ENCODE measurements at places on chromosomes 12 and 14.

- no peak for DNase-seq
Observed at GRCh38 chr14:56808383-56809269, 1.7 kb downstream of the OTX2 start.

- no peak for DNase-seq
Observed at GRCh38 chr12:112130441-112130998, 5.2 kb downstream of the TRAFD1 start.

GRCh38 chr12:34186492-34186891, 164.2 kb downstream of the ALG10 start:
- DNase-seq: no peak

DNA sequence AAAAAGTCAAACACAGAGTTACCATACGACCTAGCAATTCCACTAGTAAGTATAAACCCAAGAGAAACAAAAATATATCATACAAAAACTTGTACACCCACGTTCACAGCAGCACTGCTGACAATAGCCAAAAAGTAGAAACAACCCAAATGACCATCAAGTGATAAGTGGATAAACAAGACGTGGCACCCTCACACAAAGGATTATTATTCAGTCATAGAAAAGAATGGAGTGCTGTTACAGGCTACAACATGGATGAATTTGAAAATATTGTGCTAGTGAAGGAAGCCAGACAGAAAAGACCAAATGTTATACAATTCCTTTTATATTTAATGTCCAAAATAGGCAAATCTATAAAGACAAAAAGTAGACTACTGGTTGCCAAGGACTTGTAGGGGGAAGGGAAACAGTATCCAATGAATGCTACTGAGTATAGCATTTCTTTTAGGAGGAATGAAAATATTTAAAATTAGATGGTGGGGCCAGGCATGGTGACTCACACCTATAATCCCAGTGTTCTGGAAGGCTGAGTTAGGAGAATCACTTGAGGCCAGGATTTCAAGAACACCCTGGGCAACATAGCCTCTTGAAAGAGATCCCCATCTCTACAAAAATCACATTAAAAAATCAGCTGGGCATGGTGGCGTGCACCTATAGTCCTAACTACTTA, 41.9 kb downstream of the SPTLC2 start:
- DNase-seq: no peak

GRCh38 chr14:59788176-59788575, 82.4 kb downstream of the RTN1 start:
- DNase-seq: no peak

GRCh38 chr12:118064608-118065007, 3.6 kb upstream of the WSB2 start:
- no peak for DNase-seq

DNA sequence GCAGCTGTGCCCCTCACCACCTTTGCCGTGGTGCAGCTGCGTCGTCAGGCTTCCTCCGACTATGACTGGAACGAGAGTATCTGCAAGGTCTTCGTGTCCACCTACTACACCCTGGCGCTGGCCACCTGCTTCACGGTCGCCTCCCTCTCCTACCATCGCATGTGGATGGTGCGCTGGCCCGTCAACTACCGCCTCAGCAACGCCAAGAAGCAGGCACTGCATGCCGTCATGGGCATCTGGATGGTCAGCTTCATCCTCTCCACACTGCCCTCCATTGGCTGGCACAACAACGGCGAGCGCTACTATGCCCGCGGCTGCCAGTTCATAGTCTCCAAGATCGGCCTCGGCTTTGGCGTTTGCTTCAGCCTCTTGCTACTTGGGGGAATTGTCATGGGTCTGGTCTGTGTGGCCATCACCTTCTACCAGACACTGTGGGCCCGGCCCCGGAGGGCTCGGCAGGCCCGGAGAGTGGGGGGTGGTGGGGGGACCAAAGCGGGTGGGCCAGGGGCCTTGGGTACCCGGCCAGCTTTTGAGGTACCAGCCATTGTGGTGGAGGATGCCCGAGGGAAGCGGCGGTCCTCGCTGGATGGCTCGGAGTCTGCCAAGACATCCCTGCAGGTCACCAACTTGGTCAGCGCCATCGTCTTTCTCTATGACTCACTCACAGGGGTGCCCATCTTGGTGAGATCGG, 2.6 kb downstream of the GPR162 start:
- no peak for DNase-seq

DNA sequence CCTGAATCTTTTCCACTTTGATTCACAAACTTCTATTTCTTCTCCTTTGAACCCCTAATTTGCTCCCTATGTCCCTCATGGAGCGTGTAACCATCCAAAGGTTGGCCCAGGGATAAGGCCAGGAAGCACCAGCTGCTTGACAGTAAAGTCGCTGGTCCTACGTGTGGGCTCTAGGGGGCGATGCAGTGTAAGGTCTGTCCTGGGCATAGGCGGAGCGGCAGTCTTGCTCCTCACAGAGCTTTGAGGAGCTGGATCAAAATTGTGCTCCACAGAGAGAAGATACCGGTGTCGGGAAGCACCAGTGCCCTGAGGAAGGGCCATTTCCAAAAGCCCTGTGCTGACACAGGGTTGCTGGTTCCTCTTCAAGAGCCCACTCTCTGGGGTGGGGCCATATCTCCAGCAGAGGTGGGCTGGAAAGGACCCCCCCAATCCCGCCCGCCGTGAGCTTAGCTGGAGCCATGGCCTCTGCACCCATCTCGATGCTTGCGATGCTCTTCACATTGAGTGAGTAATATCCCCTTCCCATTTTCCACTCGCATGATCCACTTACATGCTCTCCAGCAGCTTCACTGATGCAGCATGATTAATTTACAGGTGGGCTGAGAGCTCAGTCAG, 49.9 kb upstream of the OR4E1 start:
- DNase-seq: peak; percentile 25

- DNase-seq: no peak
Observed at GRCh38 chr12:67382241-67382871, 113.2 kb downstream of the CAND1 start.

GRCh38 chr14:57057803-57058202, 210.9 kb downstream of the EXOC5 start:
- no peak for DNase-seq

DNA sequence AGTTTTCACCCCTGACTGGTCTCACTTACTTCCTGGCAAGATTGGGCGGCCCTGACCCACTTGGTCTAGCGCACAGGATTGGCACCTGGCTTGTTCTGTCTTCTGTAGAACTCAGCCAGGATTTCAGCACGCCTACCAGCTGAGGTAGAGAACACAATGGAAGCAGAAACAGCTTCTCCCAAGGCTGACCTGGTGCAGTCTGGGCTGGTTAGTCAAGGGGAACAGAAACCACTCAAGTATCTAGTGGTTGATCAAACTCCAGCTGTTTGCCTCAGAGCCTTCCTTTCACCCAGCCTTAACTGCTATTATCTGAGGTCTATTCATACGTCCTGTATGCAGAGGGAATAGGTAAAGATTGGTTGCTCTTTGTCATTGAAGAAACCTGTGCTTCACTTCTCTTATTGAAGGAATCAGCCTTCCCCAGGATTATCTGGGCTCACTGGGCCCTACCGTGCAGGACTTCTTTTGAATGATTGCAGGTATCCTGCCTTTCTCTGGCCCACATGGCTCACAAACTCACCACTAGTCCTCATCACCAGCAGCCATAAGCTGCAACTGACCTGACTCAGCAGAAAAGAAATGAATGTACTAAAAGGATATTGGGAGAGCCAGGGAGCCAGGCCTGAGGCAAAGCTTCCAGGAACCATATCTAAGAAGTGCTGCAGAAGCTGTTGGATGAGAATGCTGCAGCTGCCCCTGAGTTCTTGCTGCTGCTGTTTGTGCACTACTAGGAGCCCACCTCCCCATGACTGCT, 2.5 kb upstream of the PLEKHD1 start:
- no peak for DNase-seq

GRCh38 chr12:80381121-80381520, 62.9 kb upstream of the PTPRQ start:
- DNase-seq: no peak

DNA sequence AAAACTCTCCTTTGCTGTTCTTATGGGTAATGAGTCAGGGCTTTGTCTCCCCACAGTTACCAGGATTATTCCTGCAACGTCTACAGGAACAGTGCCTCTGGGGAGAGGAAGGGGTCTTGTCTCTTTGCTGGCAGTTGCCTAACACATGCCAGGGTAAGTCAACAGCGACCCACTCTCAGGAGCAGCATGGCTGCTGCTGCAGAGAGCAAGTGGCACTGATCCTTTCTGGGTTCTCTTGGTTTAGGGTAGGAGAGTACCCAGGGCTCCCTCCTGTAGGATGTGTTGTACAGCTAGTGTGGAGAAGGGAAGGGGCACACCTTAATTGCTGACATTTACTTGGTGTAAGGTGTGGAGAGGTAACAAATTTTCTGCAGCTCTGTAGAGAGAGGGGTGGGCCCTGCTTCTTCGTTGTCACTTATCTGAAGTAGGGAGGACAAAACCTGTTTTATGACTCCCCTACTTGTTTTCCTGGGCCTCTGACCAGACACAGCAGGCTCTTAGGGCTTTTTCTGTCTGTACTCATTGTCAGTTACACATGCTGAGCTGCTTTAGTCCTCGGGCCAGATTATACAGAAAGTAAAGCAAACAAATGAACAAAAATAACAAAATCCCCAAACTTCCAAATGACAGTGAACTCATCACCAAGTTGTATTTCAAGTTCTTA, 168.2 kb downstream of the ACSS3 start:
- no peak for DNase-seq

GRCh38 chr12:51986834-51987233, 19.9 kb upstream of the TAMALIN start:
- no peak for DNase-seq

DNA sequence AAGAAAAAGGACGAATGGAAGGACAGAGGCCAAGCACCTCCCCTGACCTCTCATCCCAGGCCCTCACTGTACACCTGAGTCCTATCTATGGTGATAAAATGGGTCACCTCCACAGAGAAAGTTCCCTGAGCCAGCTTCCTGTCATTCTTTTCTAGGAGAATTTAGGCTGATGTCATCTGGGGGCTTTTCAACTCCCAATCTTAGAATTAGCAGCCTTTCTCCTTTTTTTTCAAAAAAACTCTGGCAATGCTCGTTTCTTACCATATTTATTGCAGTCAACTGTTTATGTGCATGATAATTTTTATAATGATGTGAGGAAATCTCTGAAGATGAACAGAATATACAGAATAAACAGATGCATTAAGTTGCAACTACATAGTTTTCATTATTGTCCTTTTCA, 177.6 kb downstream of the SNAPC1 start:
- DNase-seq: no peak

- no peak for DNase-seq
Observed at GRCh38 chr12:48803675-48804074, 14.6 kb upstream of the CACNB3 start.

- DNase-seq: no peak
Observed at GRCh38 chr14:98112194-98112780, 1159.7 kb downstream of the BCL11B start.

GRCh38 chr12:92726850-92727249, 24.1 kb downstream of the PLEKHG7 start:
- no peak for DNase-seq

GRCh38 chr12:39892146-39892545, 213.7 kb downstream of the SLC2A13 start:
- no peak for DNase-seq

GRCh38 chr14:44446965-44447364, 60.1 kb downstream of the FSCB start:
- no peak for DNase-seq

- no peak for DNase-seq
Observed at GRCh38 chr12:5796171-5796958, 148.7 kb downstream of the ANO2 start.

DNA sequence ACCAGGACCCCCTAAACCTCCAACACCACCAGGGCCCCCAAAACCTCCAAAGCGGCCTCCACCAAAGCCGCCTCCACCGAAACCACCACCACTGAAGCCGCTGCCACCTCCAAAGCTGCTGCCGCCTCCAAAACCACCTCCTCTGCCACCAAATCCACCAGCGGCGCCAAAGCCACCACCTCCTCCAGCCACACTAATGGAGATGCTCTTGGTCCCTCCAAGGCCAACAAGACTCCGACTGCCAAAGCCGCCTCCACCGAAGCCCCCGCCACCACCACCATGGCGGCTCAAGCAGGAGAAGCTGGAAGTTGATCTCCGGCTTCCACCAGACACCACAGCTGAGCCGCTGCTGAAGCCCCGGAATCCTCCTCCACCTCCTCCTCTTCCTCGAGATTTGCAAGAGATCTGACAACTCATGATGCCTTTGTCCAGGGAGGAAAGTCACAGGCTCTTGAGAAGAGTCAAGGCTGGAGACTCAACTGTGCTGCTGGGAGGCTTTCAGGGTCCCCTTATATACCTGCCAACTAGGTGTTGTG, at the start of gene KRT2:
Gene KRT2 (minus strand): TSS at position 486 of the 536 bp plus-strand sequence. CDS start 69 bp downstream, at position 417.
- DNase-seq: no peak

DNA sequence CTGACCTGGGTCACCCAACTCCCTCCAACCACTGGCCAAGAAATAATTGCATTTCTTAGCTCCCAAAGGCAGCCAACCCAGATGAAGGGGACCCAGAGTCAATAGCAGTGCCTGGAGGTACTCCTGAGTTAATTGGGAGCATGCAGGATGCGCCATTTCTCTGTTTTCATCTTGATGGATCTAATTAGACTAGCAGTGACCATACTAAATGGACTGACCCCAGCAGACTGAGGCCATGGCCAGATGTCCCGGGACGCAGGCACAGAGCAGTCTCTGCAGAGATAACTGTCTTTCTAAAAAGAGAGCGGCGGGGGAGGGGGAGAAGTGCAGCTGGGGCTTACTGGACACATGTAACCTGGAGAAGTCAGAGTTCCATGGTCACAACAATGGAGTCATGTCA, 53.2 kb upstream of the CMKLR1 start:
- no peak for DNase-seq

DNA sequence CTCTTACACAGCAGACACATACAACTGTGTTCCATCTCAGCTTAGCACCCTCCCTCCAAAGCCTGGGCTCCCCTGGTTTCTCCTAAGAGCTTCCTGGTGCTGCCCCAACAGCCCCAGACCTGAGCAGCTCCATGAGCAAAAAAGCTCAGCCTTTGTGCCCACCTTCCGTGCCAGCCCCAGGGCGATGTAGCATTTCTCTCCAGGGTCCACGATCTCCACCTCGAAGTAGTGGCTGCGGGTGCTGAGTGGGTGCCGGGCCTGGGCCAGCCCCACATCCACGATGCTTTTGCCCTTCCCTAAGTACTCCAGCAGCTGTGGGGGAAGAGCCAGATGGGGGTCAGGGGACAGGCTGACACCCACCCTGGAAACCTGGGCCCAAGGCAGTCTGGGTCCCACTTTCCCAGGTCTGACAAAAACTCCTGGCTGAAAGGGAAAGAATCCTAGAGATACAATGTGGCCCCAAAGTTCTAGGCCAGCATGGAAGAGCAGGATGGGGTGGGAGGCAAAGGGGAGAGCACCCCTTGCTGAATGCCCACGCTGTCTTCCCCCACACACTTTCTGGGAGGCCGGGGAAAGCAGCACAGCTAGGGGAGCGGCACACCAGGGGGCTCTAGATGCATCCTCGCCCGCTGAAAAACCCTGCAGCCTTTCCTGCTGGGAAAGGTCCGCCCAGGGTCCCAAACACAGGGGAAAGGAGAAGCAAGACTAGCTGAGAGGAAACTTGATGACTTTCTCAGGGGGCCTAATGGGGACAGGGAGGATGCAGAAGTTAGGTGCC, 11.0 kb downstream of the SPRYD3 start:
- no peak for DNase-seq

DNA sequence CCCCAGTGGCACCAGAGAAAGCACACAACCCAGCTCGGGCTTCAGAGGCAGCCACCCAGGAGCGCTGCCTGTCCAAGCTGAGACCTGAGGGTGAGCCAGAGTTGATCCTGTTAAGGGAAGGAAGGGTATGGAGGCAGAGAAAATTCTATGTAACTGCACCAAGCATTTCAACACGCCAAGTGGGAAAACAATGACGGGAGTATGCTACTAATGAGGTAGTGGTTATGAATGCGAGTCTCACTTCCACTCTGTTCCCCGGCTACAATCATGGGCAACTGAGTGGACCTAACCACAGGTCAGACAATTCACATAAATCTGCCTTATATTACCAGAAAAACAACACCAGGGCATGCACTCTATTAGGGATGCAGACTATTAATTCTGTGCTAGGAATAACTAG, 9.9 kb downstream of the ATG14 start:
- no peak for DNase-seq
